ENCODE measurements at places on chromosomes 12 and 14.
A peak's percentile ranks its signal among the peaks of the same experiment; 100 is the strongest.

DNA sequence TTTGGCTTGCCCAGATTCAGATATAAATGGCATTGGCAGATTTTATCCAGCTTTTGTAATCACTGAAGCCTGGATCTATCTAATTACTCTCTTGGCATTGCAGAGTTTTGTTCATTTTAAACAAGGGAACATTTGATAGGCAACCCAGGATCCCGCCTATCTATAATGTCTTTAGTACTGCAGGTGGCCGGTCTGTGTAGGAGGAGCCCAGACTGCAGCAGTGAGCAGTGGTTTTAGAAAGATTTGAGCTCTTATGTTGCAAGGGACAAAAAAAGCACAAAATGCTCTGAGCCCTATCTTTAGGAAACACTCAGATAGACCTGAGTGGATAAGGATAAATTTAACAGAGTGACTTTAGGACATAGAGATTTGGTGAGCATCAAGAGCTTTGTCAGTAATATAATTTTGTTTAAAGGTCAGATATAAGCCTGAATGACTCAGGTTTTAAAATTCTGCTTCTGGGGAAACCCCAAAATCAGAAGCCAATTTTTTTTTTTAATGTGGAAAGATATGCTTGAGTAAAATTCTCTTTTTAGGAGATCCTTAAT lies 165.5 kb downstream of the SLC5A8 start:
- no peak for DNase-seq

- no peak for DNase-seq
Observed at GRCh38 chr14:65352964-65353530, 59.5 kb upstream of the FUT8 start.

- no peak for DNase-seq
Observed at GRCh38 chr12:49227713-49228112, 37.2 kb upstream of the TUBA1C start.

GRCh38 chr12:24025153-24025798 lies 75.8 kb upstream of the SOX5 start:
- no peak for DNase-seq

DNA sequence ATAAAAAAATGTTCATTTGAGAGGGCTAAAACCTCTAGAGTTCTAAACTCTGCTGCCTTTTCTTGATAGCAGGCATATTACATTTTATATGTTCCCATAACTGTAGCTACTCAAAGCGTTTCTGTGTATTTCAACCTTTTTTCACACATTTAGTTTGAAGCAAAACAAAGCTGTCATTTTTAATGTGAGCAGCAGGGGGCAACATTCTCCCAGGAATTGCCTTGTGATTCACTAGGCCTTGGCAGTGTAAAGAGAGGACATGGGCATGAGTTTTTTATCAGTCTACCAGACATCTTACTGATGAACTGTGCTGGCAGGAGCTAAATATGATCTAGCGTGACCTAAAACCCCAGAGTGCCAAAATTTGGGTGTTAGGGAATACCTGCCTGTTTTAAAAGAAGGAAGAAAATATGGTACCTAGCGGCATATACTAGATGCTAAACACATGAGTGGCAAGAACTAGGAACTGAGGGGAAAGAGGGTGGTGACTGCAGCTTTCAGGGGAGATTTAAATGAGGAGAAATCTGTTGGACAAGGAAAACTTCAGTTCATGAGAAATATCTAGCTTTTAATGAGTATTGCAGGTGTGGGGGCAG lies 65.3 kb downstream of the IFT43 start:
- DNase-seq: peak; percentile 24

GRCh38 chr14:35346738-35347322 lies 54.6 kb downstream of the PSMA6 start:
- DNase-seq: no peak

DNA sequence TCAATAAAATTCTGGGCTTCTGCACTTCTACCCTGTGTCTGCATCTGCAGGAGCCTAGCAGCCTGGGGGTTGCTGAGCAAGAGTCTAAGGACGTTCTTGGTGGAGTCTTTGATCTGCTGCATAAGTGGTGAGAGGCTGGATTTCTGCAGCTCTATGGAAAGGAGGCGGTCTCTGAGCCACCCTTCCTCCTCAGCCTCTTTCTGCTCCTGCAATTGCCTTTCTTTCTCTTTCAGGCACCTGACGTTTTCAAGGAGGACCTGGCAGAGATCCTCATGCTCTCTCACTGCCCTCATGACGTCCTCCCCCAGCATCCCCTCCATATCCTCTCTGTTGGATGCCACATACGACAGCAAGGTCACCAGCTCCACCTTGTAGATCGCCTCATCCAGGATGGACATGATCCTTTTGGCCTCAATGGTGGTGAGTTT lies 13.6 kb upstream of the TPCN1 start:
- DNase-seq: no peak

DNA sequence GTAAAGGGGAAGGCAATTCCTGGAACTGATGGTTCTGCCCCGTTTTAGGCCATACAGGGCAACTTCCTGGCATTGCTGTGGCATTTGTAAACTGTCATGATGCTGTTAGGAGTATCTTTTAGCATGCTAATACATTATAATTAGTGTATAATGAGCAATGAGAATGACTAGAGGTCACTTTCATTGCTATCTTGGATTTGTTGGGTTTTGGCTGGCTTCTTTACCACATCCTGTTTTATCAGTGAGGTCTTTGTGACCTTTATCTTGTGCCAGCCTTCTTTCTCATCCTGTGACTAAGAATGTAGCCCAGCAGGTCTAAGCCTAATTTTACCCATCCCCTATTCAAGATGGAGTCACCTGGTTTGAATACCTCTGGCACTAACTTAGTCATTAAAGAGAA lies 51.2 kb downstream of the TESPA1 start:
- DNase-seq: peak; percentile 42

GRCh38 chr14:73796893-73797542 lies 54.6 kb upstream of the PTGR2 start:
- DNase-seq: no peak

DNA sequence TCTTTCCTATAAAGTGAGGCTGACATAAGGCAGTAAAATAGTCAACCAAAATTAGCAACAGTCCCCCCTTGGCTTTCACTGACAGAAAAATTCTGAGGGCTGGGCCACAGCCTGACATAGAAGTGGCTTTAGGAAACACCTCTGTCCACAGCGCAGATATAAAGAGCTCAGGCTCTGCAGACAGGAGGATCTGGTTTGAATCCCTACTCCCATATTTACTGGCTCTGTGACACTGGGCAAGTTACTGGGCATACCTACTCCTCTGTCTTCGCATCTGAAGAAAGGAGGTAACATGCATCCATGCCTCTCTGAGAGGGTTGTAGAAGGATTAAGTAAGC lies 95.3 kb downstream of the STXBP6 start:
- no peak for DNase-seq
